Body of pancreas (tissue), 4 donors: ENCODE measurements at places on chromosomes 16 and 17.

DNA sequence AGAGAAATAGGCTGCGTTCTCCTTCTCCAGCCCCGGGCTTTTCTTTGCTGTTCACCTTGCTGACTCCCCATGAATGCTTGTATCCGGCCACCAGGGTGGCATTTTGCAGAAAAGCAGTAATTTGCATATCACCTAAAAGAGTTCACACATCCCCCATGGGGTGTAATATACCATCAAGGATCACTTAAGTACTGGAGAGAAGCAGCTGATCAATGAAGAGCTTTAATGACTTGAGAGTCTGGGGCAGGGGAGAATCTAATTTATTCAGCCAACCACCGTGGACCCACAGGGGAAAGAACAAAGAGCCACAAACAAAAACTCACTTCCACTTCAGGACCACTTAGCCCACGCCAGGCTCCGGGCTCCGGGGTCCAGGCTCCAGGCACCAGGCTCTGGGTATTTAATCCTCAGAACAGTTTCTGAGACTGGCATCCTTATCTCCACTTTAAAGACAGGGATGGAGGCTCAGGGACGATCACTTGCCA lies 33.9 kb upstream of the SEC14L1 start:
- DNase-seq: no peak

- DNase-seq: no peak
Observed at GRCh38 chr16:2213817-2214718, 572 bp downstream of the PGP start.

- no peak for DNase-seq
Observed at GRCh38 chr16:64361753-64362152, 760.1 kb downstream of the CDH11 start.

- no peak for DNase-seq
Observed at GRCh38 chr17:79518585-79519523, 92.0 kb downstream of the RBFOX3 start.

GRCh38 chr16:65994291-65994690 lies 372.2 kb upstream of the CDH5 start:
- no peak for DNase-seq

GRCh38 chr17:42233994-42234393 lies 39.7 kb upstream of the GHDC start:
- DNase-seq: no peak

DNA sequence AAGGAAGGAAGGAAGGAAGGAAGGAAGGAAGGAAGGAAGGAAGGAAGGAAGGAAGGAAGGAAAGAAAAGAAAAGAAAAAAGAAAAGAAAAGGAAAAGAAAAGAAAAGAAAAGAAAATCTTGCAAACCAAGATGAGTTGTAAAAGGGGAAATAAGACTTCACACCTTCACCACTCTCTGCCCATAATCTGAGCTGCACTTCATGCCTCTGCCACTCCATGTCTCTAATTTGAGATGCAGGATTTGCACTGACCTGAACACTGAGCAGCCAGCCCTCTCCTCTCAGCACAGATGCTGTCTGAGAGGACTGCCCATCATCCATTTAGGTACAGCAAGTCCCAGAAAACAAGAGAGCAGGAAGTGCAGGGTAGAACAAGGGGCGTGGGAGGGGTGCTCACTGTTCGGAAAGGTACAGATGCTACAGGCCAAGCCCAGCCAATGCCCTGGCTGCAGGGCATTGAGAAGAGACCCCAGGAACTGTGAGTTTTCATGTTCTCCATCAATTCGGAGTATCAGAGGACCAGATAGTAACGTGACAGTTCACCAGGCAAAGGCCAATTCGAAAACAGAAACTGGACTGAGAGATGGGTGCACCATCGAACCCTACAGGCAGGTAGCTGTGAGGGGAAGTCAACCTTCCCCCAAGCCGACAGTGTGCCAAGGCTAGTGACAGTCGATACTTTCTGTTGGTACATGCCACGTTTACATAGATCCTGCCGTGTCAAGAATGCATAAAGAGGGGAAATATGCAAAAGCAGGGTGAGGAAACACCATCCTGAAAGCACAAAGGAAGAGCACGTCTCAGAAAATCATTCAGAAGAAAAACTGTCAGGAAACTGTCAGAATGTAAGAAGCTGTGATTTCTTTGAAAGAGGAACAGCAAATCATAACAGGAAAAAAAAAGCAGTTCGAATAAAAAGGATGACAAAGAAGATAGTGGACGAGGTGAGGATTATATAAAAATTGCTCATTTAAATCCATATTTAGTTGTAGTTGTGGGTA lies 142.0 kb upstream of the RCVRN start:
- no peak for DNase-seq

GRCh38 chr16:84810518-84811273 lies 9.1 kb upstream of the CRISPLD2 start:
- peak; percentile 40 for DNase-seq

DNA sequence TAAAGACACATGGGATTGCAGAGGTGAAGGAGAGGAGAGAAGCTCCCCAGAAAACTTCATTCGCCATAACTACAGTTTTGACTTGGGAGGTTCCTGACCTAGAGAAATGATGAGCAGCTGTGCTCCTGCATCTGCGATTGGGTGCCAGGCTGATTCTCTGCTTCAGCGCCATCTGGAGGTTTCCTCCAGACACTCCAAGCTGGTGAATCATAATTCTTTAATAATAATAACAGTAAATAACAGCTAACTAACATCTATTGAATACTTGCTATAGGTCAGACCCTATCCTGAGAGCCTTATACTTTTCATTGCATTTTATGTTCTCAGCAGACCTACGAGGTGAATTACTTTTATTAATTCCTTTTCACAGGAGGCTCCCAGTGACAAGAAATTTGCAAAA lies 575.8 kb downstream of the TOX3 start:
- peak; percentile 9 for DNase-seq

- no peak for DNase-seq
Observed at GRCh38 chr16:57239107-57239506, 6.0 kb upstream of the ARL2BP start.

GRCh38 chr17:58677194-58677880 lies 14.5 kb downstream of the TEX14 start:
- DNase-seq: no peak

DNA sequence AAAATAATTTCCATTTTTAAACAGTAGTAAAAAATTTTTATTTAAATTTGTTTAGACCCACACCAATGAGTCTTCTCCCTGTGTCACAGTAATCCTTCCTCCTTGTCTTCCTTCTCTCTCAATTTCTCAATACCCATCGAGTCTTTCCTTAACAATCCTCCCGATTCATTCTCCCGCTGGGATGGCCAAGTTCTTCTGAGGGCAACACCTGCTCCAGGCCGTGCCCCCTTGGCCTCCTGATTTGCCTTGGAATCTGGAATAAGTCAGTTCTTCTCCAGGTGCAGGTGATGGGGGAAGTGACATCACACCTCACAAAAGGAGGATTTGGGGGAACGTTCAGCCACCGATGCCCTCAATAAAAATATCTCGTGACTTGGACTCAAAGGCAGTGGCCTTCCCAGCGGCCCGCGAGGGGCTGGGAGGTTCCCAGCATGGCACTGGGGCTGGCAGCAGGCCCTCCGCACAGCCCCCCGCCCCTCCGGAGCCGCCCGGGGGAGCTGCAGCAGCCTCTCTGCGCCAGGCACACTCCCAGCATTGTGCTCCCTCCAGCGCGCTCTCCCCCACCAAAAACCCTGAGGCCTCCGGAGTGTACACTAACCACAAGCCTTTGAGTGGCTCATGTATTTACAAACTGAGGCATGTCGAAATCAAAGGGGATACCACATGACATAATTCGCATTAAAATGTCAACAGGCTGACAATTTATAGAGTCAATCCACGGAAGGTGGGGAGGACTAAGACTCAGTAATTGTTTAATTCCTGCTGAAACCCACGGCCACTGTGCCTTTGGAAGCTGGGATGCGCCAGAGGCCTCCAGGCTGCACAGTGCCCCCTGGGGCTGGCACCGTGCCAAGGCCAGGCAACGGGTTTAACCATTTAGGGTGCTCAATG lies 120.5 kb downstream of the ZFHX3 start:
- peak; percentile 43 for DNase-seq

- no peak for DNase-seq
Observed at GRCh38 chr16:14627078-14627477, 3.0 kb downstream of the PARN start.
